ENCODE measurements at places on chromosomes 11 and 22.

- peak; percentile 90 for DNase-seq
Measured at GRCh38 chr11:36074941-36075431, 131.1 kb downstream of the LDLRAD3 start.

DNA sequence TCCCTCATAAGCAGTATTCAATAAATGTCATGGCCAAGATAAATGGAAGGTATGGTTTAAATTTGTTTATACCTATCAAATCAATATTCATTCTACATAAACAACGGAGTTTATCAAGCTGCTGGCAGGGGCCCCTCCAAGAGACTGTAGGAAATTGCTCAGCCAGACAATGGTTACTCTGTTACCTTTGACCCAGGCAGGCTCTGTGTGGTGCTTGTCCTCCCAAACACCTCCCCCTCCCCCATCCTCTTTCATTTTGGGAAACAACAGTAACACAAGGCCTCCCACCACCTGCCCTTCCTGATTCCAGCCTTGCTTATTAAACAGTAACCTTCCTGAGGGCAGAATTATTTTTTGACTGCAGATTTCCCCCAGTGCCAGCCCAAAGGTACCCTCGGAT, 10.5 kb upstream of the ZBTB16 start:
- no peak for DNase-seq

DNA sequence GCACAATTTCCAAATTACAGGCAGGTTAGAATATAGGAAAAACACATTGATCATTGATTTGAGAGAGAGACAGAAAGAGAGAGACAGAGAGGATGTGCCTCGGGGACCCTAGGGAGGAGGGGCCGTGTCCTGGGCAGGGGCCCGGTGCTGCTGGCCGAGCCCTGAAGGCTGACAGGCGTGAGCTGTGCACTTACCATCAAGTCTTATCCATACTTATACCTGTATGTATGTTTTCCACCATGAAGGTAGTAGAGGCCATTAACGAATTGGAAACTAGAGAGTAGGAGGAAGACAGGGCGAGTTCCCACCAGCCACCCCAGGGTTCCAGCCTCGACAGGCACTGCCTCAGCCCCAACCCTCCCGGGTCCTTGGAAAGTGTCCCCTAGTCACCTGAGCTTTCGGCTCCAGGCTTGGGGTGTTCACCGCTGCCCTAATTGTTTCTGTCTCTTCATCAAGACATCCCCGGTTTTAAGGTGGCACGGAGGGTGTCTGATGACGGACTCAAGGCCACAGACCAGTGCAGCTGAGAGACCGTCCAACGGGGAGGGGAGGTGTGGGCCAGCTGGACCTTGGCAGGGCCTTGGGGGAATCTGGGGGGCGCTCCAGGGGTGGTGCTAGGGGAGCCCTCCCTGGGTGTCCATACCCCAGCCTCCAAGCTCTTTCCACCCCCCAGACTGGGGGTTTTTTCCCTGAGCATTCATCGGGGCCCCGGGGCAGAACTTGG, 431.3 kb downstream of the TBC1D22A start:
- DNase-seq = no peak

- no peak for DNase-seq
Measured at GRCh38 chr22:24165673-24166072, 15.6 kb upstream of the SUSD2 start.

GRCh38 chr11:130156108-130157022, 3.2 kb upstream of the ST14 start:
- peak; percentile 45 for DNase-seq

GRCh38 chr11:64848826-64849597, 4.6 kb upstream of the CDC42BPG start:
- no peak for DNase-seq

- peak; percentile 81 for DNase-seq
Measured at GRCh38 chr11:5367448-5368074, 16.1 kb upstream of the OR51M1 start.

- DNase-seq = peak; percentile 93
Measured at GRCh38 chr22:36065775-36066544, 37.3 kb upstream of the RBFOX2 start.

DNA sequence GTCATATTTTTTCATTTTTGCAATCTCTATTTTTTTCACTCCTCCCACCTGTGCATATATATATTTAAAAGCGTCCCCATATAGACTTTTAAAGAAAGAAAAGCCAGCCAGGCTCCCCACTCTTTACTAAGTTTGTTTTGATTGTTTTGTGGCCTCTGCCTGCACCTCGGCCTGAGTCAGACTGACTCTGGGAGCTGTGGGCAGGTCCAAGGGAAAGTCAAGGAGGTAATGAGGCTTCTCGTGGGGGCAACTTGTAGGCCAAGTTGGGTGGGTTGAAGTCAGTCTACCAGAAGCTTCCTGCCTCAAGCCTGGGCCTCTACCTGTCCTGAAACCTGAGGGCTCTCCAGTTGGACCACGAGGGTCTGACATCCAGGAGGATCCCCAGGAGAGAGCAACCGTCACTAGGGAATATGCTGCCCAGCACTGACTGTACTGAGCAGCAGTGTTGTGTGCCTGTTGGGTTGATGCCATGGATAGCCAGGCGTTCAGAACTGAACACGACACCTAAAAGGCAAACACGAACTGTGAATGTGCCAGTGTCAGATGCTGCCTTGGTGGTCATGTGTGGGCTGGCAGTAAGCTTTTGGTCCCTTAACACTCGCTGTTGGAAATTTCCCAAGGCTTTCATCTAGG, 58.8 kb downstream of the BMAL1 start:
- DNase-seq = peak; percentile 39

DNA sequence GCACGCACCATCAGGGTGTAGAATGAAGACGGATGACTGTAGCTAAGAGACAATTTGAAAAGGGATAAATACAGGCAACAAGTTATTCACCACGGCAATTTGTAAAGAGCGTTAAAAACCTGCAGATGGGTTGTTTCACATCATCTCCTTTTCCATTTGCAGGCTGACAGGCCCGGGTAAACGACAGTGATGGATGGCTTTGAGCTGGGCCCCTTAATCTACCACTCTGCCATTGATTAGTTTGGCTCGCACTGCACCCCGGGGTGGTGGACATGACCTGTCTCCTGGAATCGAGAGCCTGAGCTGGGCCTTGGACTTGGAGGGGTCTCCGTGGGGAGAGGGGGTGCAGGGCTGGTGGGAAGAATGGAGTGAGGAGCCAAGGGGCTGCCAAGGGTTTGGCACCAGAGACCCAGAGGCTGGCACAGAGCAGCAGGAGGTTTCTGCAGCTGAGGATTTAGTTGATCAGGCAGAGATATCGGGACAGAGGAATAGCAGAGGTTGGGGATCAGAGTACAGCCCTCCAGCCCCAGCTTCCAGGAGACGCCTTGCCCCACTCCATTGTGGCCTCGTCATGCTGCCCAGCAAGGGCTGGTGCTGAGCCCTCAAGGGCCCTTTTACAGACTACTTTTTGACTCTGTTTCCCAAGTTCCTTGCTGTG, 110.6 kb upstream of the NECTIN1 start:
- no peak for DNase-seq

- no peak for DNase-seq
Measured at GRCh38 chr11:95499516-95500135, 268.6 kb upstream of the SESN3 start.

DNA sequence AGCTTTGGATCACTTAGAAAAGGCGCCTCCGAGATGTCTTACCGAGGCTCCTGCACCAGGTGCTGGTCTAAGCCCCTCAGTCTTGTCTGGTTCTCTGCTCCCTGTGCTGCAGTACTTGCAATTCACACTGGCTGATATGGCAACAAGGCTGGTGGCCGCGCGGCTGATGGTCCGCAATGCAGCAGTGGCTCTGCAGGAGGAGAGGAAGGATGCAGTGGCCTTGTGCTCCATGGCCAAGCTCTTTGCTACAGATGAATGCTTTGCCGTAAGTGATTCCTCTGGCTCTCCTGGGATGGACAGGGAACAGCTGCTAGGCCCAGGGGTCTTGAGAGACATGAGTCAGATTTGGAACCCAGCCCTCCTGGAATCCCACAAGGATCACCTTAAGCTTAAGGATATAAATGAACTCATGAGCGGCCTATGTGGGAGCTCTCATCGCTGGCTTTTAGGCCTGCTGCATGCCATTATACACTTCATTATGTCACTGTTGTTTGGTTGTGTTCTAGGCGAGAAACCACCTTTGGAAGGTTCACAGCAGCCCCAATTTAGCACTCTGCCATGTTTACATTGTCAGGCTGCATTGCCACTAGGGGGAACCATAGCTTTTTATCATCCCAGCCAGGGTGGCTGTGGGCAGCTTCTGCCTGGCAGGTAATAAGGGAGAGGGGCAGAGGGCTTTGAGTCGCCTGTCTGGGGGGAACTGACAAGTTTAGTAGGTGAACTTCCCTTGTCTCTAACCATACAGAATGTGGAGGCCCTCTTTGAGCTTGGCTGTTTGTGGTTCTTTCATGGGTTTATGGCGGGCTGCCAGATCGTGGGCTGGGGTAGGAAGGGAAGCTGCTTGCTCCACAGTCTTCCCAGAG, 8.5 kb downstream of the ACAD8 start:
- peak; percentile 10 for DNase-seq

- DNase-seq = no peak
Measured at GRCh38 chr11:67309166-67309565, 5.8 kb downstream of the SSH3 start.

- DNase-seq = no peak
Measured at GRCh38 chr11:69799582-69799981, 19.6 kb downstream of the FGF3 start.

DNA sequence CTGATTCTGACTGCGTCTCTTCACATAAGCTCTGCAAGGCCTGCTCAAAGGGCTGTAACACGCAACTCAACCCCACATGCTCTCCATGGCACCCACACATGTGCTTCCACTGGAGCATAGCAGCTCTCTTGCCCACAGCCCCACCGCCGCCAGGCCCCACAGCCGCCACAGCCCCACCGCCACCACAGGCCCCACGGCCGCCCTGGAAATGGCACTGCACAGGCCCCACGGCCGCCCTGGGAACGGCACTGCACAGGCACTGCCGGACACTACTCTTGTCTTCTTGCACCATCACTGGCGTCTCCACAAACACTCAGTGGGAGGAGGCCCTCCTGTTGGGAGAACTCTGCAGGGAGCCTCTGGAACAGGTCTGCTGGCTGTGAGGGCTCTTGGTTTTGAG, 8.6 kb downstream of the MOB2 start:
- no peak for DNase-seq

GRCh38 chr11:67610302-67610868, 3.6 kb downstream of the NDUFV1 start:
- no peak for DNase-seq

- no peak for DNase-seq
Measured at GRCh38 chr11:16002942-16003341, 353.4 kb downstream of the SOX6 start.

DNA sequence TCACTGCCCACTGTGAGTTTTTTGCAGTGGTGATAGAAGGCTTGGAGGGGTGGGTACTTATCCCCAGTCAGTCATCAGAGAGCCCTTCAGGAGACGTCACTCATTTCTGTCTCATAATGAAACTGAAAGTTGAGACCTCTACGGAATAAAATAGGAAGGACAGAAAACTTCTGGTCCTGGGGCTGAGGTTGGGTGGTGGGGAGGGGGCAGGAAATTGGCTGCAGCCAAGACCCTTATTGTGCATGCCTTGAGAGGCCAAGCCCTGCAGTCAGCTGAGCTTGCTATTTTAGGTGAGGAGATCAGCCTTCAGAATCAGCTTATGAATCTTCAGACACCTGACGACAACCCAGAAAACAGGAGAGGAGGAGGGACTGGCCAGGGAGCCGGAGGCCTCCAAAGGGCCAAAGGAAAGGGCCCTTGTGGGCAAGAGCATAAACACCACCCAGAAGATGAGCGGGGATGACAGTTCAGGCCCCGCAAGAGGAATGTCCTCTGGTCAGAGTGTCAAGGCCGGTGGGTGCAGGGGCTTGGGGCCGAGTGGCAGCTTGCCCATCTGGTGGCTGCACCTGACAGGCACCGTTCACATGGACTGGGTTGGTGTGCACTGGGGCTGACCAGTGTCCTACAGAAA, 17.9 kb upstream of the ADA2 start:
- no peak for DNase-seq

DNA sequence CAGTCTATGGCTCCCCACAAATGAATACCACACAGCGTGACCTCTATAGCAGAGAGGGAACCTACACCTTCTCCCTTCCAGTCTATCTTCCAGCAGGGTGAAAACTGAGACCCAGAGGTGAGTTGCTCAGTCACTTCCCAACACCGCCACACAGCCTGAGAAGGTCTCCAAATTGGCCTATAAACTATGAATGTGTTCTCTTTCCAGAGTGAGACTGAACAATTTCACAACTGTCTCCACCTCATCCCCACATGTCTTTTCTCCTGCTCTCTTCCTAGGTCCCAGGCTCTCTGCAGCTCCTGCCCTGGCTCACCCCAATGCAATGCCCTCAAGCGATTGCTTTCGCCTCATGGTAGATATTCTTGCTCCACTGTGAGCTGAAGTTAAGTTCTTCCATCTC, 14.0 kb downstream of the CLMP start:
- DNase-seq = no peak

DNA sequence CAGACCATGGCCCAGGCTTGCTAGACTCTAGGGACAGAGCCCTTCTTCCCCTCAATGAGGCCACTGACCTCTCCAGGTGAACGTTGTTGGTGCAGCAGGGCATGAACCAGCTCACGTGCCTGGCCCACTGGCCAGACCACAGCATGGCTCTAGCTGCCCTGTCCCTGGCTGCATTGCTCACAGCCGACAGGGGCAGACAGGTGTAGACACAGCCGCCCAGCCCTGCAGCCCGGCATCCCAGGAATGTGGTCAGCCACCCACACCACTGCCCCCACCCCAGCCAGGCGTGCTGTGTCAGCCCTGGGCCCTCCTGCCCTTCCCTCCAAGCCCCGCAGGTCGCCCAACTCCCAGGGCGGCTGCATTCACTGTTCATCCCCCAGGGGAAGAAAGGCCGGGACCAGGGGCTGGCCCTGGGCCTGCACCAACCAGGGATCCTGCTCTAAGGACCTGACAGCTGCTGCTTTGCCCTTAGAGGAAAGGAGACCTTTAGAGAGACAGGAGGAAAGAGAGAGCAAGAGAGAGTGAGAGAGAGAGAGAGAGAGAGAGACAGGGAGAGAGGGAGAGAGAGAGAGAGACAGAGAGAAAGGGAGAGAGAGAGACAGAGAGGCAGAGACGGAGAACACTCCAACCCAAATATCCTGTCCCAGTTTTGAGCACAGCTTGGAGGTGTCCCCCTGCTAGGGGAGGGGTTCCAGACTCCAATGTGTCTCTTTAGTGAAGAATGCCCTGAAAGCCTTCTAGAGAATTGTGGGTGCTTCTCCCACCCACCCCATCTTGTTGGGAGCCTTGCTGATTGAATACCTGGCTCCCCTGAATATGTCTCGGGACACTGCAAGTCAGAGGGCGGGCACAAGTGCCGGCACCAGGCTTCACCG, 44.2 kb upstream of the LINC01488 start:
- DNase-seq = peak; percentile 29

Data from astrocyte of the spinal cord (primary cell).